ENCODE measurements at places on chromosomes 11 and 22. TPM values are rescaled to one million over a fixed set of nuclear protein-coding genes. Genes with fewer than 3 reads are reported as not detected.

GRCh38 chr11:74577181-74577580, 15.2 kb upstream of the POLD3 start:
- DNase-seq, result no peak

The ANGPTL5 gene
- total RNA-seq, result not detected

The GRIK4 gene
- total RNA-seq, result 0.21 TPM

GRCh38 chr11:17604915-17605233, 57.8 kb downstream of the OTOG start:
- peak; percentile 23 for DNase-seq

- peak; percentile 55 for DNase-seq
Measured at GRCh38 chr11:62958547-62959421, 26.0 kb downstream of the SLC22A6 start.

All from ureter (tissue), 1 donor.